SK-N-SH (cell line): ENCODE measurements at places on chromosomes 2 and 18. TPM values are rescaled to one million over a fixed set of nuclear protein-coding genes. Genes with fewer than 3 reads are reported as not detected.

DNA sequence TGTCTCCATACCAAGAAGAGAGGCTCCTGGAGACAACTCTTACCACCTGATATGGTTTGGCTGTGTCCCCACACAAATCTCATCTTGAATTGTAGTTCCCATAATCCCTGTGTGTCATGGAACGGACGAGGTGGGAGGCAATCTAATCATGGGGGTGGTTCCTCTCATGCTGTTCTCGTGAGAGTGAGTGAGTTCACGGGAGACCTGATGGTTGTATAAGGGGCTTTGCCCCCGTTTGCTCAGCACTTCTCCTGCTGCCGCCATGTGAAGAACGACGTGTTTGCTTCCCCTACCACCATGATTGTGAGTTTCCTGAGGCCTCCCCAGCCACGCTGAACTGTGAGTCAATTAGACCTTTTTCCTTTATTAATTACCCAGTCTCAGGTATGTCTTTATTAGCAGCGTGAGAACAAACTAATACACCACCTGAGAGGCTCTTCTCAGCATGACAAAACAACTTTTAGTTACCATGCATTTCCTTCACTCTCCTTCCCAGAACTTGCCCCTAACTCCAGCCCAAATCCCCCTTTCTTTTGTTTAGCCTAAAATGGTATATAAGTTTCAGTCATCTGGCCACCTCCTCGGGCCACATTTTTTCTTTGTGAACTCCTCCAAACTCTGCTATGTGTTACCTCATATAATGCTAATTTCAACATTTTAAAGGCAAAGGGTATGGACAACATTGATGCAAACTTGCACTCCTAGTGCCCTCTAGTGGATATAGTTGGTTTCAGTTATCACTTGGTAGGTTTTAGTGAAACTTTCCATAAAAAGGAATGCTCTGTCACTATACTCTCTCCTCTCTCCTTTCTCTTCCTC, 58.6 kb upstream of the SLC25A52 start:
- DNase-seq = peak; percentile 34

GRCh38 chr2:202204855-202205254, 33.5 kb downstream of the SUMO1 start:
- DNase-seq = no peak

DNA sequence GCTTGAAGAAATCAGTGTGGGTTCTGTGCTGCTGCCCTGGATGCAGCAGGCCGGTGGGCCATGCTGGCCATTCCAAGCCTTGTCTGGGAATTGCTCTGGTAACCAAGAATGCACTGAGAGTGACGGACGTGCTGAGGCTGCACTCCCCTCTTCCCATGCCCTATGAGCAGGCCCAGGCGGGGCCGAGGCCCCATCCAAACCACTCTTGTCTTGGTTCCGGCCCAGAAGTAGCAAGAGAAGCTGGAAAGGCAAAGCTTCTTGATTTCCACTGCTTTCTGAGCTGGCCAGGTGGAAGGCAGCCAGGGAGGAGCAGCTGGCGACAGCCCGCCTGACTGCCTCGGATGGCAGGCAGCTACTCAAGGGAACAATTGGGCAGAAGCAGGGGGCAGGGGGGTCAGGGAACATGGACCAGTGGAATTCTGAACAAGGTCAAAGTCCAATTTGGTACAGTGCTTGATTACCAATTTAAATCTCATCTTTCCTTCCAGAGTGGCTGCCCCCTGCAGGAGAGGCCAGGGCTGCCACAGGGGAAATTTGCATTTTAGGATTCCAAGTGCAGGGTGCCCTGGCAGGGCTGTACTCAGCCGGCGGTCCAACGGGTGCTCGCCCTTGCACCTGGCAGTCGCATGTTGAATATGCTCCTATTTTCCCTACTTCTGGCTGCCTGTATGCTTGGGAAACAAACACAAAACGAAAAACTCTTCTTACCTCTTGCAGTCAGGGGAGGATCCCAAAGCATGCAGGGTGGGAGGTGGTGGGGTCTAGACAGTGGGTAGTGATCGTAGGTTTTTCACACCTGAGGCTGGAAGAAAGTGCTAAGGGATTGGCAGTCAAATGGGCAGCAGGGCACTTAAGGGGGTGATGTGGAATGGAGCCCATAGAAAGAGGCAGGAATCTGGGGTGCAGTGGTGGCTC, 67.3 kb downstream of the LIPG start:
- DNase-seq = no peak

GRCh38 chr2:71583876-71584275, 130.5 kb downstream of the DYSF start:
- no peak for DNase-seq

DNA sequence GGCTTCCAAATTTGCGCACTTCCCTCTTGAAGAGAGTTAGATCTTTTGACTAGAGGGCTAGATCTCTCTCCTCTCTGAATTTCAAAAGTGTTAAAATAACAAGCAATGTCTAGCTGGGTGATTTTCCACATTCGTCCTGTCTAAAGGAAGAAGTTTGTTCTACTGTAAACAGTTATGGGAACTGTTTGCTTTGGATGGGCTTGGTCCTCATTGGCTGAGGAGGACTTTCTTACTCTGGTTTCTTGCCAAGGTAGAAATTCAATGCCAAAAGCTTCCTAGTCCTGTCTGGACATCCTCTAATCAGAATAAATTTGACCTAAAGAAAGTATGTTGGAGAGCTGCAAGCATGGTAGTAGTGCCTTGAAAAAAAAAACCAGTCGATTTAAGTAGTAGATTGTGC, 47.4 kb upstream of the RAPH1 start:
- no peak for DNase-seq

GRCh38 chr2:188077757-188078156, 213.9 kb upstream of the GULP1 start:
- no peak for DNase-seq

DNA sequence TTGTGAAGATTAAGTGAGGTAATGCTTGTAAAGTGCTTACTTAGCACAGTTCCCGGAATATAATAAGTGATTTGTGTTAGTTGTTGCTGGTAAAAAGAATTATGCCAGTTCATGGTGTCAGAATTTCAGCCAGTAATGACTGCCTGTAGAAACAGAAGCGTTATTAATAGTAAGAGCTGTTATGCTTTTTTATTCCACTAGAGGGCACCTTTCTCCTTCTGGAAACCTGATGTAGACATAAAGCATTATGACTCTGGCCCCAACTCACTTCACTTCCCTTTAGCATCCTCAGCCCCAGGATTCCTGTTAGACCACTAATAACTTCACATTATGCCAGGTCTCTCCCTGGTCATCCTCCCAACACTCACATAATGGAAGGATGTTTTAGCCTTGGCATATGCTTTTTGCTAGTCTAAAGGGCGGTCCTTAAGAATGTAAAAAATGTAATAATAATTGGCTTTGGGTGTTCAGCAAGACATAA, 34.9 kb downstream of the C18orf54 start:
- DNase-seq = peak; percentile 52

GRCh38 chr2:159795841-159796690, 1.9 kb downstream of the CD302 start:
- no peak for DNase-seq

DNA sequence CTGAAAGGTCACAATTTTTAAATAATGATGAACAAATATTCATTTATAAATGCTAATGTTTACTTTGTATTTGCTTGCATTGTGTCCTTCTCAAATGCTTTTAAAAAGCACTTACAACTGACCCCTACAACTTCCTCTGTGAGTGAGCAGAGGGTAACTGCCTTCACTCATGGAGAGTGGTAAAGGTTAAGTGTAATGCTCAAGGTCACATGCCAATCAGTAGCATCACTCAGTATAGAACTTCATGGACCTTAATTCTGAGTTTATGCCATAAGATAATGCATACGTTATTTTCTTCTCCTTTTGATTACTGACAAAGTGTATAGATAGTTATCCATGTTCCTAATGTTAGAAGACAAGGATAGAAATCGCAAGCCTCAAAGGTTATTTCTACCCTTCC, 91.8 kb upstream of the SERTAD2 start:
- no peak for DNase-seq

DNA sequence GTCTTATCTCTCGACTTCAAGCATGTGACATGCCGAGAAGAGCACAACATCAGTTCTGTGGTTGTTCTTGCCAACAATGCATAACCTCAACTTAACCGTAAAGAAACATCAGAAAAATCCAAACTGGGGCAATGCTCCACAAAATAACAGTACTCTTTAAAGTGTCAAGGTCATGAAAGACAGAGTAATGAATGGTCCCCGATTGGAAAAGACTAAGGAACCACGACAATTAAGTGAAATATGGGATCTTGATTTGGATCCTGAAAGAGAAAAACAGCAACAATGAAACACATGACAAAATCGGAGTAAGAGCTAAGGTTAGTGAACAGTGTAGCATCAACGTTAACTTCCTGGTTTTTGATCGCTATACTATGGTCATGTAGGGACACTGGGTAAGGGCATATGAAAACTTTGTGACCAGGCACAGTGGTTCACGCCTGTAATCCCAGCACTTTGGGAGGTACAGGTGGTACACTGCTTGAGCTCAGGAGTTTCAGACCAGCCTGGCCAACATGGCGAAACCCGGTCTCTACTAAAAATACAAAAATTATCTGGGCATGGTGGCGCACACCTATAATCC, 55.2 kb downstream of the UNC50 start:
- DNase-seq = no peak

GRCh38 chr18:3444296-3444695, 5.7 kb upstream of the TGIF1 start:
- DNase-seq = no peak

DNA sequence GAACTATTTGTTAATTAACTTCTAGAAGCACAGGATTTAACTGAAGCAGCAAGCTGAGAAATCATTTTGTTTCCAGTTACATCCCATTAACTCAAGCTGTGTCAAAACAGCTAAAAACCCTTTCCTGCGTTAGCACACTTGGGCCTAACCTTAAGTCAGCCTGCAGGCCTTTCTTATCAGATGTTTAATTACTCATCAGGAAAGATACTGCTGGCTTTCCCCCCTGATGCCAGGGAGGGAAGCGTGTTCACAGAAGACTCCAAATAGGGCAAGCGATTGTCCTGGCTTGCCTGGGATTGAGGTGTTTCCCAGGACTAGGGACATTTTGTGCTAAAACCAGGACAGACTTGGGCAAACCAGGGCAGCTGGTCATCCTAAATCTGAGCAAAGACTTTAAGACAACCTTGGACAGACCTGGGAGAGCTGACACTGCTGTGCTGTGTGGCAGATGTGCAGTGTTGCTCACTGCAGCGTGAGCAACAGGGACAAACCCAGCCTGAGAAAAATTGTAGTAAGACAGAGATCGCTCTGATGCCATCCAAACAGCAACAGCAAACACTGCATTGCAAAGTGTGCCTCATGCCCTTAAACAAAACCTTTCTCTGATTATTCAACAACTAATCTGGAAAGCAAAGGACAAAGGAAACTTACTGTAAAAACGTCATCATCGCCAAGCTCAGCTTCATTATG, 100.9 kb downstream of the SPRED2 start:
- DNase-seq = peak; percentile 46

DNA sequence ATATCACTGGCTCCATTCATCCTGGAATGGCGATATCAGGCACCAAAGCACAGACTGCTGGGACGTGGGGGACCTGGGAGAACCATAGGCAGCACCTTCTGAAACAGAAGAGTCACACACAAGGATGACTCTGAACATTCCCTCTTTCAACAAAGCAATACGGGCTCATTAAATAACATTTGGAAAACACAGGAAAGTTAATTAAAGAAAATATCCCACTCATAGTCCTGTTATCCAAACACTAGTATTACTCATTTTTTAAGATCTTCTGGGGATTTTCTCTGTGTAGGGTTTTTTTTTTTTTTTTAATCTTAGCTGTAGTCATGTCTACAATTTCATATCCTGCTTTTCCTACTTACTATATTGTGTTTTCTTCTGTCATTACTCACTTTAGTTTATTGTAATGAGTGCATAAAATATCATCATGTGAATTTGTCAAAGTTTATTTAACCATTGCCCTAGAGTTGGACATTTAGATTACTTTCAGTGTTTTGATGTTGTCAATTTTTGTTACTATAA, 70.0 kb upstream of the SP3 start:
- DNase-seq = no peak

The ALS2 gene
- polyA plus RNA-seq = 11.6 and 18.5 TPM in 2 replicates

The FAP gene
- 36.9 and 57.8 TPM in 2 replicates for polyA plus RNA-seq

The GYPC gene
- not detected in 2 replicates for polyA plus RNA-seq

The PXDN gene
- 76.8 and 146 TPM in 2 replicates for polyA plus RNA-seq

The SPDYA gene
- polyA plus RNA-seq = 0.10 TPM in 1 of 2 replicates, not detected in the other

The ACMSD gene
- not detected in 2 replicates for polyA plus RNA-seq

The ELOA2 gene
- not detected in 2 replicates for polyA plus RNA-seq
